Spinal cord (tissue), 10 donors: ENCODE measurements at places on chromosomes 1 and 21. TPM values are rescaled to one million over a fixed set of nuclear protein-coding genes. Genes with fewer than 3 reads are reported as not detected.

Gene SPATA45
- 1.3 TPM for total RNA-seq

Gene TAGLN2
- 75.1 TPM for total RNA-seq

Gene ARMH1
- 6.3 TPM for total RNA-seq

Gene TSPEAR
- total RNA-seq = not detected

Gene DENND2D
- 10.3 TPM for total RNA-seq

Gene IFI44L
- total RNA-seq = 48.3 TPM

Gene CLDN8
- total RNA-seq = not detected

Gene ADAMTSL4
- total RNA-seq = 7.7 TPM

Gene IPO13
- total RNA-seq = 22.6 TPM

Gene USH2A
- 0.39 TPM for total RNA-seq

Gene IL10
- total RNA-seq = 1.2 TPM

Gene KCNAB2
- 46.0 TPM for total RNA-seq

Gene CRP
- total RNA-seq = not detected

Gene RSPO1
- 0.06 TPM for total RNA-seq

Gene EXTL2
- total RNA-seq = 72.4 TPM

Gene MYBPH
- 0.06 TPM for total RNA-seq

Gene PLA2G2C
- total RNA-seq = not detected

Gene PGLYRP3
- total RNA-seq = not detected

Gene FCRLA
- 0.44 TPM for total RNA-seq

Gene BCL2L15
- 0.59 TPM for total RNA-seq

Gene GPR37L1
- total RNA-seq = 7.5 TPM

Gene DDI2
- 26.6 TPM for total RNA-seq

Gene CHODL
- 18.8 TPM for total RNA-seq

Gene ETV3L
- total RNA-seq = 0.10 TPM

Gene ASPM
- 14.4 TPM for total RNA-seq

Gene LCE1D
- total RNA-seq = not detected

Gene TIE1
- total RNA-seq = 16.3 TPM

Gene CACNA1S
- total RNA-seq = 0.33 TPM

Gene IQGAP3
- 7.3 TPM for total RNA-seq

Gene PROX1
- total RNA-seq = 12.3 TPM

Gene F5
- total RNA-seq = 8.4 TPM

Gene VSIG8
- total RNA-seq = 0.22 TPM

Gene BCAN
- total RNA-seq = 181 TPM

Gene RGSL1
- total RNA-seq = 0.11 TPM

Gene PLA2G2F
- total RNA-seq = not detected

Gene SIM2
- 0.06 TPM for total RNA-seq

Gene CSF1
- total RNA-seq = 13.1 TPM
